ENCODE measurements at places on chromosomes 7 and 10.
A peak's percentile ranks its signal among the peaks of the same experiment; 100 is the strongest.

DNA sequence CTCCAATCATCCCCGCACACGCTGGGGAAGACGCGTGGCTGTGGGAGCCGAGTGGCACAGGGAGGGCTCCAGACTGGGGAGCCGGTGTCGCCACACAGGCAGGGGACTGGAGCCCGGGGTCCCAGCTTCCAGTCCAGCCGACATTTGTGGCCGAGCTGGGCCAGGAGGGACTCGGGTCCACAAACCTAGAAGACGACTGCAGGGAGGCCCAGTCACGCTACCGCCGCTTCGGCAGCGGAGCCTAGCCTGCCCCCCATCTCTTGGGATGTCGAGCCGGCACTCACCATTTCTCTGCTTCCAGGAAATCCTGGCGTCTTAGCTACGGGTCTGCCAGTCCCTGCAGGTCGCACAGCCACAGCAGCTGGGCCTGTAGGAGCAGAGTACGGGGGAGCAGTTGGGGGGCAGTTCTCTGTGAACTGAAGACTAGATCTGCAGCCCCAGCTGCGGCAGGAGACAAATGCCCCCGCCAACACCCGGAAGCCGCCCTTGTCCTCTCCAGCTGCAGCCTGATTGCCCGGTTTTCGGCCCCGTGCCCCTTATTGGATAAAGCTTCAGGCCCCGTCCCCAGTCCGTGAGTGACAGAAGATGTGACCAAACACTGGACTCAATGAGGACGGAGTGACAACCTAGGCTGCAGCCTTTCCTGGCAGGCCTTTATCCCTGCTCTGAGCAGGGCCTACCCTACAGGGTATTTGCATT is 270.7 kb downstream of the ZNF33B start:
- peak; percentile 20 for DNase-seq

DNA sequence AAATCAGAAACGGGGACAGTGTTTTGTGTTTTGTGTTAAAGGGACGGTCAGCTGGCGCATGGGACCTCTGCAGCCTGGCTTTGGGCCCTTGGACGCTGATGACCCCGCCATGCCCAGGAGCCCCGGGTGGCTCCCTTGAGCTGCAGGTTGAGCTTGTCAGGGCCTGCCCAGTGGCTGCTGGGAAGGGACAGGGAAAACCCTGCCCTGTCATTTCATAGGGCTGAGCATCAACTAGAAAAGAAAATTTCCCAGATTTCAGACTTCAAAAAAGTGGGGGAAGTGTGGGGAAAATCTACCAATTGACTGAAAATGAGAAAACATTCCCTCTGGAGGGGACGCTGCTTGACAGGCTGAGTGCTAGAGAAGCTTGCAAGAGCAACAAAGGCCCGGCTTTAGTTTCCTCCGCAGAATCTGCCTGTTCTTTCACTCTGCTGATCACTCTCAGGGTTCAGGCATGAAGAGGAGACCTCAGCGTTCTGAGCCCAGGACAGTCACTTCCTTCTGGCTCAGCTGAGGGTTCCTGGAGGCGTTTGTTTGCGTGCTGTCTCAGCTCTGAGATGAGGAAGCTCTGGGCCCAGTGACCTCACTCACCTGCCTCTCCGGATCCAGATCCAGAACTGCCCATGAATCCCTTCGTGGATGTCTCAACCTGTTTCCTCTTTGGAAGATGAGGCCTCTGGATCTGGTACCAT is 18.6 kb upstream of the DNAJB6 start:
- DNase-seq = no peak

- DNase-seq = no peak
Measured at GRCh38 chr7:70210200-70210935, 612.1 kb downstream of the AUTS2 start.

GRCh38 chr10:90642136-90642535 is 215.7 kb downstream of the HTR7 start:
- DNase-seq = no peak

GRCh38 chr7:115332691-115333090 is 410.8 kb downstream of the MDFIC start:
- no peak for DNase-seq

DNA sequence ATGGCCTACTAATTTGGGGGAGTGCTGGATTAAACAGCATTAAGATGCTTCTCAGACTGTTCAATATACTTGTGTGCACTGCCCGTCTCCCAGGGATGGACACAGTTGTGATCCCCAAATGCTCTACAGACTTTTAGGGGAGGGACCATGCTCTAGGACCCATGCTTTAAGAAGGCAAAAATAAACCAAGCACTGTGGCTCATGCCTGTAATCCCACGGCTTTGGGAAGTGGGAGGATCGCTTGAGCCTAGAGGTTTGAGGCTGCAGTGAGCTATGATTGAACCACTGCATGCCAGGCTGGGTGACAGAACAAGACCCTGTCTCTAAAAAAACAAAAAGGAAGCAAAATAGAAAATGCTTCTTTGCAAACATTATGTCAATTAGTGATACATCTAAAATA is 102.6 kb downstream of the VOPP1 start:
- no peak for DNase-seq

GRCh38 chr10:7040681-7041080 is 370.2 kb downstream of the SFMBT2 start:
- DNase-seq = no peak

DNA sequence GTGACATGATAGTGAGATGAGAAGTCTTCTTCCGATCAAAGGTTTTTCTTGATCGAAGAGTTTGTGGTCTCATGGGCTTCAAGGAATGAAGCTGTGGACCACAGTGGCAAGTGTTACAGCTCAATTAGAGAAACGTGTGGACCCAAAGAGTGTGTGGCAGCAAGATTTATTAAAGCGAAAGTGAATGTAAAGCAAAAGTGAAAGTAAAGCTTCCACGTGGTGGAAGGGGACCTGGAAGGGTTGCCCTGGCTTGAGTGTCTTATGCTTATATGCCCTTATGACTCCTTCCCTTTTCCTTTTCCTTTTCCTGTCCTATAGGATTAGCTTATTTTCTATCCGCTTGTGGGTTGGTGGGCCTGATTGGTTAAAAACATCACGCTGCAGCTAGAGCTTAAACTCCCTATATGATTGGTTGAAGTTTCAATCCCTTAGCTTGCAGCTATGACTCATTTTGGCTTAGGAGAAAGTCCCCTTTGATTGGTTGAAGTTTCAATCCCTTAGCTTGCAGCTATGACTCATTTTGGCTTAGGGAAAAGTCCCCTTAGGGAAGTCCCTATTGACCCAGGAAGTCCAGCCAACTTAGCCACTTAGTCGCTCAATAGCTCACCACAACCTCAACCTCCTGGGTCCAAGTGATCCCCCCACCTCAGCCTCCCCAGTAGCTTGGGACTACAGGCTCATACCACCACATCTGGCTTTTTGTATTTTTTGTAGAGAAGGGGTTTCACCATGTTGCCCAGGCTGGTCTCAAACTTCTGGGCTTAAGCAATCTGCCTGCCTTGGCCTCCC is 34.7 kb downstream of the MRPS24 start:
- DNase-seq = no peak

- DNase-seq = no peak
Measured at GRCh38 chr7:114765331-114766040, 156.4 kb upstream of the MDFIC start.

DNA sequence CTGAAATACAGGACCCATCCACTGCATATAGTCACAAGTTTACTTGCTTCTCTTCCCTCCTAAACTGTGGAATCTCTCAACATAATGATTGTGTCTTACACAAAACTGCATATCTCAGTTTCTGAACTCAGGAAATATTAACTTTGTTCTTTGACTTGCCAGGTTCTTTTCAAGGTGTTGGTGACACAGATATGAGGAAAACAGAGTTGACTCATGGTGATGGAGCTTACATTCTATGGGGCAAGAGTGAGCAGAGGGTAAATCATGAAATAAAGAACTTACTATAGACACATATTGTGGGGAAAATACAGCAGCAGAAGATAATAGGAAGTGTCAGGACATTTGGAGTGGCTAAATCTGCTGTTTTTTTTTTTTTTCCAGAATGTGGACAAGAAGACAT is 72.5 kb upstream of the IGFBP3 start:
- DNase-seq = no peak

- DNase-seq = no peak
Measured at GRCh38 chr7:14717169-14717568, 185.4 kb downstream of the DGKB start.

GRCh38 chr7:1663223-1663622 is 6.9 kb upstream of the ELFN1 start:
- DNase-seq = no peak

DNA sequence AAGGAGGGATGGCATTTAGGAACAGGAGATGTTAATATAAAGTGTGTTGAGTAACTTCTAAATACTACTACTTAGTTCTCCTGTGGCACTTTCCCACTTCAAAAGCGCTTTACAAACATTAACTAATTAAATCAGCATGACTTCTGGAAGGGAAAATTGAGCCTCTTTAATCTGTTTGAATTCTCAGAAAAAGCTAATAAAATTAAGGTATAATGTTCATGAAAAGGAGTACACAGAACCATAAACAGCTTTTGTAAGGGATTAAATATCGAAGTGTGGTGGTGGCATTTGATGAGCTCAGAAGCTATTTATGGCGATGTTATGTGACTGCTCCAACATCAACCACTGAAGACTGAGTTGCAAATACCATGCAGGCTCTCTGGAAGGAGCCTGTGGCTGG is 10.2 kb upstream of the VAX1 start:
- no peak for DNase-seq

- no peak for DNase-seq
Measured at GRCh38 chr7:75575488-75576121, 83.5 kb downstream of the SPDYE5 start.

GRCh38 chr7:19333706-19334105 is 188.5 kb upstream of the FERD3L start:
- no peak for DNase-seq

DNA sequence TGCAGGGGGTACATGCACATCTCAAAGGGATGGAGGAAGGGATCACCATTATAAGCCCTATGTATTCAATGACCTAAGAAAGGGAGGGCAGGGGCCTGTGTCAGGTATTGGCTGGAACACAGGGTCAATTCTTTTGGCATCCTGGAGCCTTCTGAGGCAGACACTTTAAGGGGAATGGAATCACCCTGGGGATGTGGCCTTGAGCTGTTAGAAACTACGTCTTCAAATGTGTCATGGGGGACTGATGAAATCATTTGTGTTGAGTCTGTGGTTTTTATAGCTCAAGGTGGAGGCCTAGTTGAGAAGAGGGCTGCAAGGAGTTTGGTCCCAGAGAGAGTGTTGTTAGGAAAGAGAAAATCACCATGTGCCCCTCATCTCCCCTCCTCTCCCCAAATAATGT is 206.1 kb upstream of the CELF2 start:
- no peak for DNase-seq

GRCh38 chr10:71648933-71649320 is 70.7 kb downstream of the C10orf105 start:
- DNase-seq = no peak

- no peak for DNase-seq
Measured at GRCh38 chr10:89373916-89374711, 3.7 kb upstream of the IFIT1B start.

- DNase-seq = no peak
Measured at GRCh38 chr7:14760730-14761478, 141.6 kb downstream of the DGKB start.

GRCh38 chr10:30171601-30172000 is 112.2 kb upstream of the JCAD start:
- DNase-seq = no peak

- DNase-seq = no peak
Measured at GRCh38 chr10:97099089-97099488, 86.7 kb downstream of the SLIT1 start.

DNA sequence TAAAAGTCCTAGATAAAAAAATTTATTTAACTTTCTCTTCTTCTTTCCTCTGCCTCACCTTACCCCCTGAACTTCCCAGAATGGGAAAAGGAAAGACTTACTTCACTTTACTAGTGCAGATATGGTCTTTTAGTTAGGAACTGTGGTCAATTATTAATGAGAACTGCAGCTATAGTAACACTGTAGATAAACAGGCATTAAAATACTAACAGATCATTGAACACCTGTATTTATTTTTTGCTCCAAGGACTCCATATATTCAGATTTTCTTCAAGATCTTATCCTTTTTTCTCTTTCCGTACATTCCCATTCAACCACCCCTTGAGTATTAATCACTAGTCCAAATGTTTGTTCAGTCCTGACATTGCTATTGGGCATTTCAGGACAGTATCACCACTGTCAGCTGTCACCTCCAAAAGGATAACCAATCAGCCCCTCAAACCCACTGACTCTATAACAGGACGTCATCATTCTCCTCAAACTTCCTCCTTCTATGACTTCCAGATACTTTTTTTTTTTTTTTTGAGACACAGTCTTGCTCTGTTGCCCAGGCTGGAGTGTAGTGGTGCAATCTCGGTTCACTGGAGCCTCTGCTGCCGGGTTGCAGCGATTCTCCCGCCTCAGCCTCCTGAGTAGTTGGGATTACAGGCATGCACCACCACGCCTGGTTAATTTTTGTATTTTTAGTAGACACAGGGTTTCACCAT is 4.2 kb downstream of the CPVL start:
- DNase-seq = no peak

- no peak for DNase-seq
Measured at GRCh38 chr10:117184821-117185220, 12.5 kb upstream of the KCNK18 start.

DNA sequence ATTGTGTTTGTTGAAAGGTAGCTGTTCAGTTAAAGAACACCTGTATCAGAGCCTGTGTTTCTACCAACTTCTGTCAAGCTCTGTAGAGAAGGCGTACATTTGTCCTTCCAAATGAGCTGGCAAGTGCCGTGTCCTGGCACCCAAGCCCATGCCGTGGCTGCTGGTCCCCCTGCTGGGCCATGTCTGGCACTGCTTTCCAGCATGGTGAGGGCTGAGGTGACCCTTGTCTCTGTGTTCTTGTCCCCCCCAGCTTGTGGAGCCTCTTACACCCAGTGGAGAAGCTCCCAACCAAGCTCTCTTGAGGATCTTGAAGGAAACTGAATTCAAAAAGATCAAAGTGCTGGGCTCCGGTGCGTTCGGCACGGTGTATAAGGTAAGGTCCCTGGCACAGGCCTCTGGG is 154.9 kb downstream of the EGFR start:
- no peak for DNase-seq

- no peak for DNase-seq
Measured at GRCh38 chr7:46208635-46209525, 287.8 kb upstream of the IGFBP3 start.

DNA sequence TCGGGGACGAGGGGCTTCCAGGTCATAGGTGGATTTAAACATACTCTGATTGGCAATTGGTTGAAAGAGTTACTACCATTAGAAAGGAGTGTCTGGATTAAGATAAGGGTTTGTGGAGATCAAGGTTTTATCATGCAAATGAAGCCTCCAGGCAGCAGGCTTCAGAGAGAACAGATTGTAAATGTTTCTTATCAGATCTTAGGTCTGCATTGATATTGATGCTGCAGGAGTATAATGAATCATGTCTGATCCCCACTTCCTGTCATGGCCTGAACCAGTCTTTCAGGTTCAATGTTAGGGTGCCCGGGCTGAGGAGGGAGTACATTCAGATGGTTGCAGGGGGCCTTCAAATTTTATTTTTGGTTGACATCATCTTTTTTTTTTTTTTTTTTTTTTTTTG is 51.4 kb downstream of the SH3PXD2A start:
- DNase-seq = no peak

DNA sequence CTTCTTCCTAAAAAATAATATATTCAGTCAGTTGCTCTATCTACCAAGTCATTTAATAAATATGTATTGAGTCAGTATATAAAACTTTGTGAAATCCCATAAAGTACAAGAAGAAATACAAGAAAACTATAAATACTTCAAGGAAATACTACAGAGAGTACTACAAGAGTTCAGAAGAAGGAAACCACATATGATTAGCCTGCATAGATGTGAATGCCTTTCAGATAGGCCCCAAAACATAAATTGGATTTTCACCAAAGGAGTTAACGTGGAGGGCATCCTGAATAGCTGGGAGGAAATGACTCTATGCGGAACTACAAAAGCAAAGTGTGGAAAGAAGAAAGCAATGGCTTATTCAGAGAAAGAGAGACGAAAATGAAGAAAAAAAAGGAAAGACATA is 120.1 kb downstream of the LRRN3 start:
- DNase-seq = no peak
